ENCODE measurements at places on chromosomes 1 and 21.
A peak's percentile ranks its signal among the peaks of the same experiment; 100 is the strongest.

GRCh38 chr1:108569097-108569728, 9.3 kb downstream of the EEIG2 start:
- no peak for DNase-seq

DNA sequence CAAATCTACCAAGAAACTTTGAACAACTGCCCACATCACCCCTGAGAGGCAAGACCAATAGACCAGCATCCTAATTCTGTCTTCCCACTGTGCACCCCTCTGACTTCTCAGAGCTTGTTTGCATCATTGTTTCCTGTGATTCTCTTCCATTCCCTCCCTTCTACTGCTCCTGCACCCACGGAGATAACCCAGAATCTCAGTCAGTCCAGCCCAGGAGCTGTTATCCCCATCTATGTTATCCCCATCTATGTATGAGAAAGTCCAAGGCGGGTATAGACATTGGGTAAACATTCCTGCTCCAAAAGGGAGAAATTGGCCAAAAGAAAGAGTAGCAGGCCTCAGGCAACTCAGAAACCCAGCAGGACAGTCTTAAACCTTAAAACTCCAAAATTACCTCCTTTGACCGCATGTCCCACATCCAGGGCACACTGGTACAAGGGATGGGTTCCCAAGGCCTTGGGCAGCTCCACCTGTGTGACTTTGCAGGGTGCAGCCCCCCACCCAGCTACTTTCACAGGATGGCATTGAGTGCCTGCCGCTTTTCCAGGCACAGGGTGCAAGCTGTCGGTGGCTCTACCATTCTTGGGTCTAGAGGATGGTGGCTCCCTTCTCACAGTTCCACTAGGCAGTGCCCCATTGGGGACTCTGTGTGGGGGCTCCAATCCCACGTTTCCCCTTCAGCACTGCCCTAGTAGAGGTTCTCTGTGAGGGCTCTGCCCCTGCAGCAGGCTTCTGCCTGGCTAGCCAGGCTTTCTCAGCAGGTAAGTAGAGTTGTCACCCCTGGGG, 414.8 kb downstream of the NPHP4 start:
- DNase-seq: no peak

- no peak for DNase-seq
Measured at GRCh38 chr21:42346441-42346840, 4.4 kb downstream of the TFF2 start.

DNA sequence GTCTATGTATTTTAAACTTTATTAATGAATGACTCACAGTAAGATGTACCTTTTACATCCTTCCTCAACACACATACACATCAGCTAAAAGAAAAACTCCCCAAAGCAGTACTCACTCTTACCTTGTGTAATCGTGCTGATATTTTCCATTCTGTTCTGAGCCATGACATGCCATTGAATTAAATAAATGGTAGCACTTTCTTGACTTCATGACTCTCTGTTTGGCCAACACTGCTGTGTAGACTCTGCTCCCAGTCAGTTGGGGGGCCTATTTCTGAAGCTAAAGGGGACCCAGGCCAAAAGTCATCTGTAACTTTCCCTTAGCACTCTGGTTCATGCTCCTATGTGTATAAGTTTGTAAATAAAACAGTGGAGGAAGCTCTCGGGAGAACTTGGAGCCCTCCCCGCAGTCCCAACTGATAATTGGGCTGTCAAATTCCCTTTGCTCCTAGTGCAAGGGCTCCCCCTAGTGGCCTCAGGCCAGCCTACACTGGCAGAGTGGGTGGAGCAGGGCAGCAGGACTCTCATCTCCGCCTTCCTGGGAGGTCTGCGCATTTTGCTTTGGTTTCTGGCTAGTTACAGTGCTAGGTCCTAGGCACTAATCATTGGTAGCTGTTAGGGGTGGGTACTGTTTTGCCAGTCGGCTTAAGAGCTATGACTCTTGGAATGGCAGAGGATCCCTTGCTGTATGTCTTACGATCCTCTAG, 1.7 kb upstream of the FYB2 start:
- peak; percentile 89 for DNase-seq

DNA sequence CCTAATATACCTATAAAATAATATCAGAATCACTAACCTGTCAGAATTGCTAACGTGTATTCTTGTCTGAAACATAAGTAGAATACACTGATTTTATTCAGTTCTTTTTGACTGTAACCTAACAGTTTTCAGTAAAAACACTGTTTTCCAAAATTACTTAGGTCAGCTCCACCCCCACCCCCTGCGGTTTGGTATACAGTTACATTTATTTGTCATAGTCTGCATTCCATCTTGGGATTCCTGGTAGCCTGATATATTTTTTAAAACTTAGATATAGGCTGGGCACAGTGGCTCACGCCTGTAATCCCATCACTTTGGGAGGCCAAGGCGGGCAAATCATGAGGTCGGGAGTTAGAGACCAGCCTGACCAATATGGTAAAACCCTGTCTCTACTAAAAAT, 19.8 kb upstream of the ABCD3 start:
- no peak for DNase-seq

Data from thyroid gland (tissue), 4 donors.